ENCODE measurements at places on chromosomes 1 and 21. TPM values are rescaled to one million over a fixed set of nuclear protein-coding genes. Genes with fewer than 3 reads are reported as not detected.

- DNase-seq: no peak
Measured at GRCh38 chr1:115165776-115166175, 76.5 kb upstream of the TSPAN2 start.

GRCh38 chr1:29823561-29823960 is 587.2 kb downstream of the PTPRU start:
- no peak for DNase-seq

GRCh38 chr1:221832617-221833016 is 90.7 kb upstream of the DUSP10 start:
- DNase-seq: no peak

DNA sequence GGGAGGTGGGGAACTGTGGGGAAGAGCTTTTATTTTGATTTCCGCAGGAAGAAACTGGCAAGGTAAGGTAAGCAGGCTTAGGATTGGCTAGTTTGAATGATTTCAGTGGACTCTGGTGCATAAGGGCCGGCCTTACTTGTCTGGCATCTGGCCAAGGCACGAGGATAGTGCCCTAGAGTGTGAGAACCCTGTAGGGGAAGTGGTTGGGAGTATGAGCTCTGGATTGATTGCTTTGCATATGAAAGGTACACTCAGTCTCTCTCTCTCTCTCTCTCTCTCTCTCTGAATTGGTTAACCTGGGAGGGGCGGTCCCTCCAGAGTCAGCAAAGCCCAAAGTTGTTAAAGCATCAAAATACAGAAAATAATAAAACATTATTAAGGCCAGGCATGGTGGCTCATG is 463.0 kb downstream of the SIPA1L2 start:
- DNase-seq: peak; percentile 38

- peak; percentile 55 for DNase-seq
Measured at GRCh38 chr1:211648980-211649934, 26.2 kb downstream of the NEK2 start.

Gene DISP3
- 0.08 TPM for total RNA-seq

Gene PPIAL4G
- not detected for total RNA-seq

DNA sequence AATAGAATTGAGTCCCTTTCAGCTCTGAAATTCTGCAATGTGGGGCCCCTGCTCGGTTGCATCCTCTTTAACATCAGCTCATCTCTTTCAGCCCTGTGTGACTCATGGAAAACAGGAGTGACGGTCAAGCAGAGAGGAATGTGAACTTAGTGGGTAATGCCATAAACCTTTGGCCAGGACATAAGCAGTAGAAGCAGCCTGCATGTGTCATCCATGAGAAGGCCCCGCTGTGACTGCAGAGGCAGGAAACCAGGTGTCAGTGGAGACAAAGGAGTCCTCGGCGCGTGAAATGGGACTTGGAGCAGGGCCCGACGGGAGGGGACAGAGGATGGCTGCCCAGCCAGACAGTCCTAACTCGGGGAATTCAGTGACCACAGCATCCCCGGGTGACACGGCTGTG is 21.1 kb upstream of the EPHB2 start:
- DNase-seq: no peak

Gene TTC24
- not detected for total RNA-seq

Gene SH2D1B
- not detected for total RNA-seq

GRCh38 chr1:169745015-169745861 is 11.4 kb upstream of the SELE start:
- DNase-seq: no peak

DNA sequence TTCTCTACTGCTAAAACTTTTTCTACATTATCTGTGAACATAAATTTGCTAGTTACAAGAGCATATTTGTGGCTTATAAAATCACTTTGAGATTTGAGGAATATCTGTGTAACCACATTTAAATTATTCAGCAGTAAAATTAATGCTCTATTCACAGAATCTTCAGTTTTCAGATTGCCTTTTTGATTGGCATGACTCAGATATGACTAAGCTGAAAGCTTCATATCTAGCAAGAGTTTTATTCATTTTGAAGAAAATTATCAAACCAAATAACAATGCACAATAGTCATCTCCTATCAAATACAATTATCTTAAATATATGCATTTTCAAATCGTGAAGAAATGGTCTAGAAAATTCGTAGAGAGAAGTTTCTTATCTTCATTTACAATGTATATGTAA is 1498.2 kb upstream of the B3GALT2 start:
- DNase-seq: no peak

DNA sequence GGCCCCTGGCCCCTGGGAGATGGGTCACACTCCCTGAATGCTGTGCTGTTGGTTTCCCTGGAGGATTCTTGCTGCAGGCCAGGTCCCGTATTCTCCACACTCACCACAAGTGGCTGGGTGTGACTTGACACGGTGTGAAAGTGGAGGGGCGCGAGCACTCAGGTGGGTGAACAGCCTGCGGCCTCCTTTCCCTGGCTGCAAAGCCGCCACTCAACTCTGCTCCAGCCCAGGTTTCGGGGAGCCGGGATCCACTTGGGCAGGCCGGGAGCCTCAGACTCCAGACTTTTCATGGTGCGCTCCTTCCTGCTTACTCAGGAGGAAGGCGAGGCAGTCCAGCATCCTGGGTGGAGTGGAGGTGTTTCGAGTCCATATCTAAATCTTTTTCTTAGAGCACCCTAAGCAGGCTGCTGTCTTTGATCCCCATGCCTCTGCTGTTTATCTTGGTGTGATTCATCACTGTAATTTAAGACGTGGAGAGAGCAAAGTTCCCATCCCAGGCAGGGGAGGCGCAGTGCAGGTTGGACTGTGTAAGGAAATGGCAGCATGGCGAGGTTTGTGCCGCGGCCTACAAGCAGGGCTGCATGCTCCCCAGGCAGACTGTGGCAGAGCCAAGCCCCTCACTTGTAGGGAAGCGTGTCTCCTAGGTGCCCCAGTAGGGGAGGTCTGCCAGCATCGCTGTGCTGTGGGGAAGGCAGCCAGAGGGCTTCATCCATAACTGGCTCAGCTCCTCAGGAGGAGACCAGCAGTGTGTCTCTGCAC is 29.6 kb downstream of the VANGL1 start:
- DNase-seq: no peak

Gene MATN1
- 0.18 TPM for total RNA-seq

DNA sequence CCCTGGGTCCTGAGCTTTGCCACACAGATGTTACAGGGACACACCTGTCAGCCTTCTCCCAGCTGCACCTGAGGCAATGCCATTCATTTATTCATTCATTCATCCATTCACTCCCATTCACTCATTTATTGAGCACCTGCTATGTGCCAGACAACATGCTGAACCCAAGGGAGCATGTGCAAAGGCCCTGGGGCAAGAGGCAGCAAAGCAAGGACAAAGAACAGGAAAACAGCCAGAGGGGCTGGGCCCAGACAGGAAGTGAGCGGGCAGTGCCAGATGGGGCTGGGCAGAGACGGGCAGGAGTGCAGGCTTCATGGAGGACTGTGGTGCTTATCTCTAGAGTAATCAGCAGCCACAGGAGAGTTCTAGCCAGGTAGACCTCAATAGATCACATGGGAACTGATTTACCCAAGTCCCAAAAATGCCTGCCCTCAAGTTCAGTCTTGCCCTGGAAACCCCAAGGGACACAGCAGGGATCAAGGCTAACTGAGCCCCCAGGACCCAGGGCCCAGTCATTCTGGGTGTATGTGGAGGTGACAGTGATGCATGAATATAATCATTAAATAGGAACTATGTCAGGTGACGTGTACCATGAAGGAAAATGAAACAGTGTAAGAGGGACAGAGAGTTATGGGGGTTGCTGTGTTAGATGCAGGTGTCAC is 530.3 kb downstream of the MATN1 start:
- no peak for DNase-seq

Gene TNFRSF9
- total RNA-seq: not detected

Gene DIO1
- not detected for total RNA-seq

DNA sequence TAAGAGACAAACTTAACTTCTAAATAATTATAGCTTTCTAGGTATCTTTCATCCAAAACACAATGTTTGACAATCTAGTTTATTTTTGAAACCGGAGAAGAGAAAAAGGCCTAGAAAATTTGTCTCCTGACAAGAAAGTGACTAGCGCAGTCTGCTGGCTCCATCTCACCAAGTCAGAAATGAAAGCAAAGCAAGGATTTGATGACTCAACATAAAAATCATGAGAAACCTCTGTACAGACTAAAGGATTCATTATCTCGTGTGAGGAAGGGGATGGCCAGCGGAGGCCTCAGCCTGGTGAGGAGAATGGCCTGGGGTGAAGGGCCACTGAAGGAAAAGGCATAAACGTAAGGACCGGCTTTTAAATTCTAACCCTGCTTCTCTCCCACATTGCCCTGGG is 20.0 kb upstream of the TSNAX start:
- DNase-seq: peak; percentile 50

GRCh38 chr1:166974647-166975345 is 544 bp downstream of the ILDR2 start:
- DNase-seq: no peak

Gene KIF2C
- 30.5 TPM for total RNA-seq

- DNase-seq: peak; percentile 79
Measured at GRCh38 chr1:119410961-119411360, 4.0 kb upstream of the HSD3B2 start.

DNA sequence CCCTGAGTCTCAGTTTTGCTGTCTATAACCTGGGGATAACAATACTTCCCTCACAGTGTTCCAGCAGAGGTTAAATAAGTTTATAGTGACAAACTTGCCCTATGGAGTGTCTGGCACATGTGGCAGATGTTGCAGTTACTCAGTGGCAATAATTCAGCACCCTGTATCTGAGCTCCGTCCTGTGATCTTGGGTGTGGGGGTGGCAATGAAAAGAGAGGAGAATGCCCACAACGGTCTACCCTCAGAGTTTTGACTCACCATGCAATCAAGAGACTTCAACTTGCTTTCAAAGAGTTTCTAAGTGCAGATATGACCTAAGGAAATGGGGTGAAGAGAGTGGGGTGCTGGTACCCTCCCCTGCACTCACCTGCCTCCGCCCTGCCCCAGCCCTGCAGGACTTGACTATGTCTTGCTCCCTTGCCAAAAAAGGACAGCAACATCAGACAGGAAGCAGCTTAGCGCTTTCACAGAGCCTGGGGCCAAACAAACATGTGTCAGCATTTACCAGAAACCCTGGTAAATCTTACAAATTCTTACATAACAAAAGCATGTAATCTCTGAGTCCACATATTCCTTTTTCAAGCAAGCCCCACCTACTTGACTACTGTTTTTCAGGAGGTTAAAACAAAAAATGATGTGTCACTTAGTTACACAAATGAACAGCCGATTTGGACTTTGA is 185.1 kb upstream of the CAMK1G start:
- no peak for DNase-seq

- DNase-seq: no peak
Measured at GRCh38 chr1:234316937-234317336, 56.3 kb upstream of the COA6 start.

DNA sequence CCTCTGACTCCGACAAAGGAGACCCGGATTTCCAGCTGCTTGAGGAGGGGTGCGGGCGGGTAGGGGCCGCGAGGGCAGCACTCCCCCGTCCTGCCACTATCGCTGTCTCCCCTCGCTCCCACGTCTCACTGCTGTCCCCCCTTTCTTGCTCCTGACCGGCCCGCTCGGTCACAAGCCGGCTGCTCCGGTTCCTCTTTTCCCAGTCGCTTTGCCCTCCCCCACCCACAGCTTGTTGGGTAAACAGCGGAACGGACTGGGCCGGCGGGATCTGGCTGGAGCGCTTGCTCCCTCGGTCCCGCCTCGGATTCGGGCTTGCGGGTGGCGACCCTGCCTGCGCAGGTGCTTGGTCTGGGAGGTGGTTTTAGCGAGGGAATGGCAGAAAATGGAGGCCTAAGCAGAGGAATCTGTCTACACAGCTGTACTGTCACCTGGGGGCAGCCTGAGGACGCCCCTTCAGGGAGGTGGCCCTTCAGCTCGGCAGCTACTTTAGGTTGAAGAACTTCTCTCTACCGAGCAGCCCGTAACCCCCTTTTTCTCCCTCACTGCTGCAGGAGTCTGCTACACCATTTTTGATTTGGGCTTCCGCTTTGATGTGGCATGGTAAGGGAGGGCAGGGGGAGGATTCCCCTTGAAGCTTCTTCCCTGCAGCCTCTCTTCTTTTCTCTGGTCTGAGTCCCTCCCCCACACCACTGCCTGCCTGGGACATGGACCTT is 645 bp downstream of the ATP6V0B start:
- DNase-seq: no peak

Gene CCDC27
- total RNA-seq: not detected

- DNase-seq: no peak
Measured at GRCh38 chr1:204227996-204228785, 14.4 kb upstream of the GOLT1A start.

Gene NUAK2
- 0.13 TPM for total RNA-seq

DNA sequence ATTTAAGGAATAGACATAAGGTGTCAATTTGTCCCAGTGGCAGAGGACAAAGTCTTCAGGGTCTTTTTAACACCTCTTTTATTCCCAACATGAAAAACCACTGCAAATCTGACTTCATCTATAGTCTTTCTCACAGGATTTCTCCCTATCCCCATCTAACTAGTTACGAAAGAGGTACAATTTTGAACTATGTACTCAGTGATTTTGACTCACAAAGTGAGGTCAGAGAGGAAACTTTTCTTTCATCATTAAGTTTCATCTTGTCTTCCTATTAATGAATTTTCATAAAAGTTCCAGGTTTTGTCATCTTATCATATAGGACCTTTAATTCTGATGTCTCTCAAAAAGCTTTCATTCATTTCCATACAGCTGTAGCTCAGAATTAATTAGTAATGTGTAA is 63.3 kb downstream of the ASH1L start:
- no peak for DNase-seq

GRCh38 chr1:45326627-45327623 is at the start of gene HPDL:
TSS of gene HPDL (plus strand) at chr1:45326895. CDS start at chr1:45327149, 254 bp downstream.
- DNase-seq: no peak

- DNase-seq: no peak
Measured at GRCh38 chr1:16083486-16083885, 10.0 kb upstream of the FAM131C start.

Gene SORT1
- 23.7 TPM for total RNA-seq

- DNase-seq: no peak
Measured at GRCh38 chr1:91585982-91586381, 85.3 kb downstream of the CDC7 start.

GRCh38 chr1:54173681-54174080 is 20.9 kb upstream of the CDCP2 start:
- no peak for DNase-seq

- no peak for DNase-seq
Measured at GRCh38 chr1:18877282-18877681, 17.8 kb upstream of the TAS1R2 start.

- DNase-seq: no peak
Measured at GRCh38 chr1:6384135-6384534, 9.4 kb downstream of the ACOT7 start.

Gene PTGS2
- 1.4 TPM for total RNA-seq

Gene IVL
- not detected for total RNA-seq

Gene RNF186
- not detected for total RNA-seq

Gene SERPINC1
- not detected for total RNA-seq

Gene SLC9C2
- not detected for total RNA-seq

DNA sequence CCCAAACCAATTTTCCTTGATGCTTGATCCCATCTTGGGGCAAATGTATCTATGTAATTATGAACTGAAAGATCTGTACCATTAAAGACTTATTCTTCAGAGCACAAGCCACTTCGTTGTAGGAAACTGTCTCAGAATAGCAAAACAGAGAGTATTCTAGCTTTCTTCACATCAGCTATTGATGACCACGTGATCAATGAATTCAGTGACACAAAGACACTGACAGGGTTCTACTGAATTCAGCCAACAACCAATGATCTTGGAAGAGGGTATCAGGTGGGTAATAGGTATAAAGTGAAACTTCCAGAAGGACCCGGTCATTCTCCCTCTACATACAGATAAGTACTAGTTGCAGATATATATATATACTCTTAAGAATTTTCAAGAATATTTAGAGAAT is 33.8 kb upstream of the SERTAD4 start:
- DNase-seq: no peak

Gene SPATA21
- not detected for total RNA-seq

GRCh38 chr1:66681686-66682085 is 70.6 kb upstream of the DYNLT5 start:
- no peak for DNase-seq

Data from SK-MEL-5 (cell line).